ENCODE measurements at places on chromosomes 6 and 20.

- DNase-seq = no peak
Measured at GRCh38 chr6:79617518-79617941, 13.6 kb upstream of the SH3BGRL2 start.

- DNase-seq = no peak
Measured at GRCh38 chr6:119612911-119613381, 263.4 kb upstream of the MAN1A1 start.

DNA sequence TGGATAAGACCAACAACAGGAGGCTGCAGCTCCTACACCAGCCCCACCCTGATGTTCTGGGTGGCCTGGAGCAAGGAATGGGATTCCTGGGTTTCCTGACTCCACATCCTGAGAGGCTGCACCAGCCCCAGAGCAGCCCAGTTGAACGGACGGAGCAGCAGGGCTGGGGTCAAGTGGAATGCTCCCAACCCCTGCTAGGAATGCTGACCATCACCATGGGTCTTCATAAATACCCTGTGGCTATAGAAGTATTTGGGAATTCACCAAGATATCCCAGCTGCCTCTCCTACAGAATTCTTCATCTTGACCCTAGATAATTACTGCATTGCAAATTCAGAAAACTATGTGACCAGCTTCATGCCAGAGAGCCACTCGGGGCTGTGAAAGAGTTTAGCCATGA lies 180.3 kb downstream of the THBS2 start:
- DNase-seq = no peak

DNA sequence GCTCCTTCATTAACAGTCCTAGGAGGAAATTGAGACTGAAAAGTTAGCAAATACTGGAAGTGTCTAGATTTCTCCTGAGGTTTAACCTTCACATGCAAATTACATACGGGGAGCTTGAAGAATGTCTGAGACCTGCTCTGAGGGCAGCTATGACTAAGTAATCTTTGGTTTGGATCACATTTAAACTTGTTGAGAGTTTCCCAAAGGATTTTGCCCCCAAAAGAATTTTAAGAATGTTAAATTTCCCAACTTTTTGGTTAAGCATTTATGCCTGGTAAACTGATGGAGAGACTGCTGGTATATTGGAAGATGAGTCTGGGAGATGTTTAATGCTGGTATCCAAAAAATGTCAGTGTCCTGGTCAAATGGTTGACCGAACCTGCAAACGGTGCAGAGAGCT lies 97.0 kb downstream of the RREB1 start:
- DNase-seq = no peak

- no peak for DNase-seq
Measured at GRCh38 chr6:101341926-101342325, 51.6 kb upstream of the GRIK2 start.

DNA sequence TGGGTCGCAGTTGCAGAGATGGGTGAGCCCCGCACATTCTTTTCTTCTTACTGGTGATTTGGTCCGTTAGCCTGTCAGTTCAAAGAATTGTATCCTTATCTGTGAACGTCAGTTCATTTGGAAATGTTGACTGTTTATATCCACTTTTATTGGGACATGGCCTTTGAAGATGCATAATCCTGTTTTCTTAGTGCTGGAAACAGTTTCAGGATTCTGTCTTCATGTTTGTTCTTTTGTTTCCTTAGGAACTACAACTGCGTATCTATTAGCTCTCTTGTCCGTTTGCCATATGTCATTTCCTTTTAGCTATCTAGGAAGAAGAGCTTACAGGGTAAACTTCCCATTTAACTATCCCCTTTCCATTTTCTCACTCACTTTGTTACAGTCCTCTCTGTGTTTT lies 35.0 kb upstream of the TULP1 start:
- DNase-seq = no peak

- no peak for DNase-seq
Measured at GRCh38 chr6:31075528-31075927, 36.8 kb downstream of the C6orf15 start.

GRCh38 chr20:39264506-39265172 lies 302.5 kb downstream of the DHX35 start:
- peak; percentile 37 for DNase-seq

- DNase-seq = no peak
Measured at GRCh38 chr6:165695722-165696515, 32.9 kb upstream of the PDE10A start.

DNA sequence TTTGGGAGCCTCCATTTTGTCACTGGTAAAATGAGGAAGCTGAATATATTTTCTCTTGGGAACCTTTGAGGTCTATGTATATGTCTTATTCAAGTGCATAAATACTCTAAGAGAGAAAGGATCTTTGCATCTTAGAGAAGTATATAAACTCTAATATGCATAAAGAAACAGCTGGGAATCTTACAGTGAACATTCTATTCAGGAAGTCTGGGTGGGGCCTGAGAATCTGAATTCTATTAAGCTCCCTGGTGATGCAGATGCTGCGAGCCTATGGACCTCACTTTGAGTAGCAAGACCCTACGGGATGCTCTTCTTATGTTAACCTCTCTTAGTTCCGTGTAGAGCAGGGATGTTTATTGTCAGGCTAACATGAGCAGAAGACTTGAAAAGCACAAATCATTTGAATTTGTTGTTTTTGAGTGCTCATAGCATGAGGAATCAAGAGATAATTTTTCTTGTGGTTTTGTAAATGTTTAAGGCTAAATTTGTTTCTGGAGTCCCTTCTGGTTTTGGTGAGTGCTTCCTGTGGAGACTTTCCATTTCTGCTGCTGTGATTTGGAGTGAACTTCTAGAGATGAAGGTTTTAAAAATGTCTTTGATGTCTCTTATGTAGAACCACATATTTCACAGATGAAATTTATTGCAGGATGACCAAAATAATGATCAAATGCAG lies 281.2 kb upstream of the JAG1 start:
- no peak for DNase-seq

GRCh38 chr6:163339466-163339865 lies 75.1 kb upstream of the QKI start:
- no peak for DNase-seq

GRCh38 chr6:131822119-131822518 lies 14.3 kb downstream of the ENPP1 start:
- no peak for DNase-seq

- DNase-seq = no peak
Measured at GRCh38 chr20:44089987-44090674, 96.9 kb downstream of the JPH2 start.

- no peak for DNase-seq
Measured at GRCh38 chr6:163248051-163248450, 166.5 kb upstream of the QKI start.

DNA sequence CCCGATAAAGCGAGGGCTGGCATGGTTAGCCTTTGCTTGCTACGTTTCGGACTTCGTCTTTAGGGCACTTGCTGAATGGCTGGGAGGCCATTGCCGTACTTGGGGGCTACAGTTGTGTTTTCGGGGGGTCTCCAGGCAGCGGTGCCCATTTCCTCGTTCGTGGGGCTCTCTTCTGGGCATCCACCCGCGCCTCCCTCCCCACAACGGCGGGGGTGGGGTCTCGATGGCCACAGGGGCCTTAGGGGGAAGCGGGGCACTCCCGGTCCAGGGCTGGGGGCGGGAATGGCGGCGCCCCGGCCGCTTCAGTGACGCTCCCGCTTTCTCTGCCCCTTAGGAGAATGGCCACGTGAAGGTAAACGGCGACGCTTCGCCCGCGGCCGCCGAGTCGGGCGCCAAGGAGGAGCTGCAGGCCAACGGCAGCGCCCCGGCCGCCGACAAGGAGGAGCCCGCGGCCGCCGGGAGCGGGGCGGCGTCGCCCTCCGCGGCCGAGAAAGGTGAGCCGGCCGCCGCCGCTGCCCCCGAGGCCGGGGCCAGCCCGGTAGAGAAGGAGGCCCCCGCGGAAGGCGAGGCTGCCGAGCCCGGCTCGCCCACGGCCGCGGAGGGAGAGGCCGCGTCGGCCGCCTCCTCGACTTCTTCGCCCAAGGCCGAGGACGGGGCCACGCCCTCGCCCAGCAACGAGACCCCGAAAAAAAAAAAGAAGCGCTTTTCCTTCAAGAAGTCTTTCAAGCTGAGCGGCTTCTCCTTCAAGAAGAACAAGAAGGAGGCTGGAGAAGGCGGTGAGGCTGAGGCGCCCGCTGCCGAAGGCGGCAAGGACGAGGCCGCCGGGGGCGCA lies 2.4 kb downstream of the MARCKS start:
- DNase-seq = no peak

GRCh38 chr20:61976263-61976643 lies 89.4 kb downstream of the TAF4 start:
- DNase-seq = no peak

GRCh38 chr6:169215201-169215681 lies 38.4 kb downstream of the THBS2 start:
- DNase-seq = no peak

- no peak for DNase-seq
Measured at GRCh38 chr20:51423810-51424209, 118.7 kb downstream of the NFATC2 start.

GRCh38 chr20:23142162-23143050 lies 56.3 kb upstream of the CD93 start:
- no peak for DNase-seq

GRCh38 chr6:56040223-56040622 lies 164.8 kb upstream of the BMP5 start:
- no peak for DNase-seq

DNA sequence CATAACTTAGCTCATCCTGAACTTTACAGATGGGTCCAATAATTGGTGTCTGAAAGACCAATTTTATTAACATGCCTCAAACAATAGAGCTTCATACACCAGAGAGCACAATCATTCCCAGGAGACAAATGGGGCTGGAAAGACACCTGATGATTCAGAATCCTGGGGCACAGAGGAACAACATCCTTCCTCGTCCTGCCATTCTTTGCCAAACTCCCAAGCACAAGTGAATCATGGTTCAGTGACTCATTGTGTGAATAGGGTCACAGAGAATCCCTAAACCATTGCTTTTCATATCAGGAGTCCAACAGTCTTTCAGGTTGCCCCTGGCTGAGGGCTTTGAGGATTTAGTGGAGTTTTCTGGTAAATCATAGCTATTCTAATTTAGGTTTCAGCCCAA lies 266.4 kb upstream of the BMP2 start:
- no peak for DNase-seq

DNA sequence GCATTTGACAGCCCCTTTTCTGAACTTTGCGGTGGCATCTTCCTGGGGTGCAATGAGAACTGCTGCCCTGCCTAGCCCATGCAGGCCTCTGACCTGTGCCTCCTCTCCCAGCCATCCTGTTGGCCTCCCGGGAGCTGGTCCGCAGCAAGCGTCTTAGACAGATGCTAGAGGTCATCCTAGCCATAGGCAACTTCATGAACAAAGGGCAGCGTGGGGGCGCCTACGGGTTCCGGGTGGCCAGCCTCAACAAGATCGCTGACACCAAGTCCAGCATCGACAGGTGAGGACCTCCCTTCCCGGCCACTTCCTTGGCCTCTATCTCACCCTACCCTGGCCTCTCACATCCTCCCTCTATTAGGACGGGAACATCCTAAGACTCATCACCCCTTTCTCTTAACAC lies 37.6 kb downstream of the MOCS1 start:
- DNase-seq = no peak
